NCI-H446 treated with DMSO at 0.1 percent for 48 hours (cell line): ENCODE measurements at places on chromosomes 2 and 18.
A peak's percentile ranks its signal among the peaks of the same experiment; 100 is the strongest.

GRCh38 chr18:75064513-75064905 lies 144.4 kb downstream of the PTGR3 start:
- DNase-seq = no peak

- DNase-seq = no peak
These were observed 125.5 kb upstream of the NETO1 start for GRCh38 chr18:72993250-72993649.

DNA sequence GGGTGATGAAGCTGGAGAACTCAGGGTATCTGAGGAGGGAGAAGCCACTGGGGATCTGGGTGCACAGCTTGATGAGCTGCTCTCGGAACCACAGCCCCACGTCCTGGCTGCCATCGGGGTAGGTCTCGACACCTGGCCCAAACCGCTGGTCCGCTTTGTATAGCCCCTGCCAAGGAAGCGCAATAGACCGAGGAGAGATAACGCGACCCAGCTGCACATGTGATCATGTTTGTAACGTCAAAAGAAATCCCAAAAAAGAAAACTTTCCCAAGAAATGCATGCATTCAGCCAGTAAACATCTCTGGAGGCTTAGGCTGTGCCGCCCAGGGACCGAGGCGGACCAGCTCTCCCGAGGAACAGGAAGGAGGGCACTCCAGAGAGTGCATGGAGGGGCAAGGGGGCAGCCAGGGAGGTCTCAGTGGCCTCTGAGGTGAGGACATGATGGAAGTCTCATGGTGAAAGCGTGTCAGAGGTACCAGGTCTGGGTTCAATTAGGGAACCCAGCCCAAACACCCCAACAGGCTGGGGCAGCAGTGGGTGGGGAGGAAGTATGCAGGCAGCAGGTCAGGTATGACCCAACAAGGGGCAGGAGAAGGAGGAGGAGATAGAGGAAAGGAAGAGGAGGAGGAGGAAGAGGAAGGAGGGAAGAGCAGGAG lies 28.3 kb downstream of the ANKMY1 start:
- no peak for DNase-seq

- no peak for DNase-seq
These were observed at the start of gene IHH for GRCh38 chr2:219060821-219061791. IHH (minus strand) TSS chr2:219060921; CDS start chr2:219060467, 454 bp downstream.

GRCh38 chr2:44358503-44358902 lies 2.8 kb downstream of the PREPL start:
- DNase-seq = no peak

DNA sequence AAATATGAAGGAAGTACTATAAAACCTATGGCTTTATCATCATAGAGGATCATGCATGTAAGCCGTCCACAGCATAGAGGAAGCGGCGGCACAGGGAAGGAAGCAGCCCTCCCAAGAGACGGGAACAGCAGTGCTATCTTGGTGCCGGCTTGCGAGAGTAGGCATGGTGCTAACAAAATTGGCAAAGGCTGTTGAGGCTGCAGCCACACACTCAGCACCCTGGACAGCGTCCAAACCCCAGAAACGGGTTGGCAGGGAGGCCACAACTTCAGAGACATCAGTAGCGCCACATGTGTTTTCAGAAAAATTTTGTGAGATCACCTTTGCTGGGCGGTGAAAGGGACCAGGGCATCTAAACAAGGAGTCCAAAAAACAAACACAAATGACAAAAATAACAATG lies 37.7 kb downstream of the NETO1 start:
- DNase-seq = peak; percentile 80

GRCh38 chr2:238897911-238898311 lies 50.0 kb downstream of the TWIST2 start:
- no peak for DNase-seq

DNA sequence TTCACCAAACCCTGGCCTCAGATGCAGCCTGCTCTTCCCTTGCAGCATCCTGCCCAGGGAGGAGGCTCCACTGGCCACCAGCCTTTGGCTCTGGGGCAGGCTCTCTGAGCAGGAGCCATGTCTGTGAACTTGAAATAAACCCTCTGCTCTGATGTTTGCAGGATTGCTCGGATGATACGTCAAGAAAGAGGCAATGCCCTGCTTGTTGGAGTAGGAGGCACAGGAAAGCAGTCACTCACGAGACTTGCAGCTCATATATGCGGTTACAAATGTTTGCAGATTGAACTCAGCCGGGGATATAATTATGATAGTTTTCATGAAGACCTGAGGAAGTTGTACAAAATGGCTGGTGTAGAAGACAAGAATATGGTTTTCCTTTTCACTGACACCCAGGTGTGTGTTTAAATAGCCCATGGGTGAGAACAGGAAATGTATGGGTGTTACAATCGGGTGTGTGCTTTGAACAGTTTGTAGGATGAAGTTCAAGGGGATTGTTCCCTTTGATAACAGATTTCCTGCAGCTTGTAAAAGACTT lies 177.9 kb downstream of the DNAH6 start:
- no peak for DNase-seq

- no peak for DNase-seq
These were observed 2.7 kb downstream of the PER2 start for GRCh38 chr2:238285653-238286082.

DNA sequence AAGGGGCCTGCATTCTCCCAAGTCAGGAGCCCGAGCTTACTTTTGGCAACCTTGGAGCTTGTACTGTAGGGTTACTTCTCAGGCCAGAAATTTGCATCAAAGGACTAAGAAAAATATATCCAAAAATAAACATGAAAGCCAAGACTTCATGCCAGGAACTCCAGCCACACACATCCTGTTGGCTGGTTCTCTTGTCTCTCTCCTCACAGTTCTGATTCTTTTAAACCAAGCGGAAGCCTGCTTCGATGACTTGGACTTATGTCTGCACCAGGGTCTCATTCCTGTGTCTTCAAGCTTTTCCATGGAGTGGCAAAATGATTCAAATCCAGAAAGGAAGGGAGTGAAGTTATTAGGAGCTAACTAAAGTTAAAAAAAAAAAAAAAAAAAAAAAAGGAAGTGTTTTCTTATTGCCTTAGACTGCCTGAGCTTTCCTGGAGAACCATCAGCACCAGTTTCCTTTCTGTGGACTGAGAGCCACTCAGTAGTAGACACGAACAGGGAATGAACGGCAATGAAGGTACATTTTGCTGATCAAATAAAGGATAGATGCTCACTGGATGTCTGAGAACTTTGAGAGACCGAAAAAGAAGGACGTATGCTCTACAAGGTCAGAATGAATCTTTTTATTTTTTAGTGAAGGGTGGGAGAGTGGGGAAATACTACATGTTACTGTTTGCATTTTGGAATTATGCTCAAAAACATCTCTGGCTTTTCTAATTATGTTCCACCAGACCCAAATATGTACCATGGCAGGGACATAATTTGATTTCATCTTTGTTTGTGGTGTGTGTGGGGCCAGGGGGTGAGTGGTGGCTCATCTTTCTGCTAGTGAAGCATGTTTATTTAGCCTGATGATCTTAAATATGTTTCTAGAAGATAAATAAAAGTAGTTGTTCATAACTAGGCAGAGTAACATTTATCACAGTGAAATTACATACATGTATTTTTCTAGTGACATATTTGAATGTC lies 86.0 kb downstream of the RAPGEF4 start:
- no peak for DNase-seq

DNA sequence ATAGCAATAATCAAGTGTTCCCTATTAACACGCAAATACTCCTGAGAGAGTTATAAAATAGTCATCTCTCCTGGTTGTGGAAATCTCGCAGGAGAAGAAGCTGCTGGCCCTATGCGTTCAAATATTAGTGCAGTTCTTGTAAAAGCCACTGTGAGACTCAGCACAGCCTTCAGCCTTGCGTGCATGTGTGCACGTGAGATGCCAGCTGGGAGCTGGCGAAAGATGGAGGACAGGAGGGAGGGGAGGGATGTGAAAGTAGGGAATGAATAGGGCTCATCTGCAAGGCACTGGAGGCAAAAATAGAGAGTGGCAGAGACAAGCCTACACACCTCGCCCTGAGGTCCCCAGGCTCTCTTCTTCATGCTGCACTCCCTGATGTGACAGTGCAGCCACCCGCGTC lies 126.5 kb downstream of the INO80D start:
- DNase-seq = no peak

DNA sequence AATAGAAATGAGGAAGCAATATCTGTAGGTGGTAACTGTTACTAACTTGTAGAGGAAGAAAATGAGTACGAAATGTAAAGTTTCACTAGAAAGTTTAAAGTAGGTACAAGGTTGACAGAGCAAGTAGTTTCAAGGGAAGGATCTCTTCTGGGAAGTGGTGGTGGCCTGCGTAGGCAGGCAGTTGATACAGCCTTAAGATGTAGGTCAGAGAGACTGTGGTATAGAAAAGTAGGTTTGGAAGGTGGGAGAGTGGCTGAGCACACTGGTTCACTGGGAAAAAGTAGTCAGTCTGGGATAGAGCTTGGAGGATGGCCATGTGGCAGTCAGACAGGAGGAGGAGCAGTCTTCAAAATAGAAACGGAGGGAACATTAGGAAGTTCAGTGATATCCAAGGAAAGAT lies 23.5 kb downstream of the KDM3A start:
- no peak for DNase-seq

DNA sequence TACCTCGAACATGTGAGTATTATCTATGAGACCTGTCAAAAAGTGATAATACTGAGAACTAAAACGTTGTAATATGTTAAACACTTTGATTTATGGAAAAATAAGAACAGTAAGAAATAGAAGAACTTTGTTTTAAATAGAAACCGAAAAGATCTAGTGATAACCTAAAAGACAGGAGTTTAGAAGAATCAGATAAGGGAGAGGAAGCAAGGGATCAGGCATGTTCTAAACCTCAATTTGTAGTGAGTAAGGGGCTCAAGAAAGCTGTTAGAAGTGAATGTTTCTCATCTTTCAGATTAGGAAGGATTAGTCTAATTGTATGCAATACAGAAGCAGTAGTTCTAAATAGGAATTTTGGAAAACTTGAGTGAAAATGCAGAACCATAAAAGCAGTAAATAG lies 168.7 kb upstream of the MYO3B start:
- DNase-seq = no peak

DNA sequence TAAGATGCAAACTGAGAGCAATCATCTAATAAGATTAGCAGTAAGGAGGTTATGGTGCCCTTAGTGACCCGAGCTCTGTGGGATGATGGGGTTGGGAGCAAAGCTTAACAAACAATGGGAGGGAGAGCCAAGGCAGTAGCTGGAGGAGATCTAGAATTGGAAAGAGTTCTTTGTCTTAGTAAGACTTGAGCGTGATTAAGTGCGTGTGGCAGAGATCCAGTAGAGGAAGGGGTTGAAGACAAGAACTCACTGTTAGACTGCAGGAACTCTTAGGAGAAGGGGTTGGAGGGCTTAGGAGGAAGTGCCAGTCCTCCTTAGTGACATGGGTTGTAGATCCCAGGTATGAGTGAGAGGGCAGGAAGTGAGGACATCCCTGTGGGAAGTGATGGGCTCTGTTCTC lies 184.7 kb downstream of the GFPT1 start:
- no peak for DNase-seq

DNA sequence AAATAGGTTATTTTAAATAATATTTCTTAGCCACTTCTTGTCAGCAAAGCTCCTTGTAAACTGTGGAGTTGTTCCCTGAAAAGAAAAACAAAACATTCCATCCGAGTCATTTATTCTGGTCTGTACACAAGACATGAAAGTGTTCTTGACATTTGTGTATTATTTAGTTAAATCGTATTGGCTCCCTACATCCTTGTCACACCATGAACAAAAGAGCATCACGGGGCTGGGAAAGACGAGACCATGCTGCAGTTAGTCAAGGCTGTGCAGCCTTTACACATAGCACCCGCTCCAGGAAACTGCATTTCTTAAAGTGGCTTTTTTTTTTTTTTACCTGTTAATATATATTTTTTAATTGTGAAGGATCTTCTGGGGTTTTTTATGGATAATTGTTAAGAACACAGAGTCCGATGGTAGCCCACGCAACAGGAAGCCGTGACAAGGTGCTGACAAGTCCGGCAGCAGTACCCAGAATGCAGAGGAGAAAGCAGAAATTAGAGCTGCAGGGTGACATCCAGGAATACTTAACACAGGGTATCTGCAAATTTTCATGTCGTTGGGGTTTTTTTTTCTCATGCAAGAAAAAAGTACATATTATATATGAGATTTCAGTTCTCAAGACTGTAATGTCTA lies 588.4 kb downstream of the ARHGAP15 start:
- no peak for DNase-seq

DNA sequence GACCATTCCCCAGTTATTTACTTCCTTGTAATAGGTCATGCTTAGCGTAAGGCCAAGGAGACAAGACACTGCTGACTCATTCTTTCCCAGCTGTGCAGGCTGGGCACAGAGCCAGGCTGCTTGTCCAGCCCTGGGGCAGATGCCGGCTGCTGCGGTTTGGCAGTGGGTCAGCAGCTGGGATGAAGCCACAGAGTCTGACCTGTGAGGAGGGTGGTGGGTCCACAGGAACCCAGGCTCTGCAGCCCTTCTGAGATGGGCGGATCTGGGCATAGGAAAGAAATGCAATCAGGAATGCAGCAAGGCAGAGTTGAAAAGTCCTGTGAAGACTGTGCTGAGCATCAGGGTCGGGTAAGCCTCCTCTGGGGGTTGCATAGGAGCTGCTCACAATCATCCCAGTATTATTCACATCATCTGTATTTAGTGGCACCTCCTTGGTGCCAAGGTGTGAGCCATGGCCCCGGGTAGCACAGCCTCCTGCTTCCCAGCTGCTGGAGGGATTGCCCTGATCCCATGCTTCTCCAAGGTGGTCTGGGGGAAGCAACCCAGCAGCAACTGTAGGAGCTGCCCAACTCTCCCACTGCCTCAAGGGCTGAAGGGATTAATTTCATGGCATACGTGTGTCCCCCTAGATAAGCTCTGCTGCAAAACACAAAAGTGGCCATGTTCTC lies 139.0 kb downstream of the DDX1 start:
- DNase-seq = no peak

- DNase-seq = no peak
These were observed 79.6 kb downstream of the MMADHC start for GRCh38 chr2:149507974-149508373.

GRCh38 chr2:141524777-141525176 lies 606.0 kb downstream of the LRP1B start:
- DNase-seq = no peak

DNA sequence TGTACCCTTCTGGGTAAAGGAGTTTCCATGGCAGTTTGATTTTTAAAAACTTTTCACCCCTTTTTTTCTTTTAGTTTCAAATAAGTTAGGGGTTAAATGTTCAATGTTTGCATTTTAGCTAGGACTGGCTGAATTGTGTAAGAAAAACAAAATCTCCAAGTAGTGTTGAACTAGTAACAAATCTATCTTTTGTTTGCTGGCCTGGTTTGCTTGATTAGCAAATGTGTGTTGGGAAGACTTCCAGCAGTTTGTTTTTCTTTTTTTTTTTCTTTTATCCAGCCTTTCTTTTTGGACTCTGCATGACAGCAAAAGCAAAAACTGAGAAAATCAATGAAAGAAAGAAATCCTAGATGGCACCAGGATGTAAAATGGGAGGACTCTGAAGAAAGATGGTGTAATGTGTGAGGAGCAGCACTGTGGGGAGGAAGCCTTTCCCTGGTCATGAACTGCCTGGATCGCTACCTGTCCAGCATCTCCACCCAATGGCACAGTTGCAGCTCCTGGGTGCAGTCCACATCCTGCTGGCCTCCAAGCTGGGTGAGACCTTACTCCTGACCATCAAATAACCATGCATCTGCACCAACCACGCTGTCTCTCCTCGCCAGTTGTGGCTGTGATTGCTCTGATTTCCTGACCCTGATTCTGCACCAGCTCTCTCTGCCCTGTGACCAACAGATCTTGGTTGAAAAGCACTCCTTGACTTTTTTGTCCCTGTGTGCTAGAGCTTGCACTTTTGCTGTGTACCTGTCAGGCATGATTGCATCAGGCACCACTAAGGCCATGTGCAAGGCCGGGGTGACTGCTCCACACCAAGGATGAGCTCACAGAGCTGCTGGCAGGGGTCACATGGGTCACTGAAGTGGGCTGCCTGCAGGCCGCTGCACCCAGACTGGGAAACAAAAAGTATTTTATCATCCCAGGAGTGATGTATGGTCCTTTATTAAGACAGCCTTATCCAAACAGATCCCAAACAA lies 71.2 kb upstream of the ZNF236 start:
- DNase-seq = no peak
